ENCODE measurements at places on chromosomes 12 and 14.
A peak's percentile ranks its signal among the peaks of the same experiment; 100 is the strongest.

GRCh38 chr14:20492486-20492885 lies 12.9 kb upstream of the RNASE10 start:
- no peak for DNase-seq

DNA sequence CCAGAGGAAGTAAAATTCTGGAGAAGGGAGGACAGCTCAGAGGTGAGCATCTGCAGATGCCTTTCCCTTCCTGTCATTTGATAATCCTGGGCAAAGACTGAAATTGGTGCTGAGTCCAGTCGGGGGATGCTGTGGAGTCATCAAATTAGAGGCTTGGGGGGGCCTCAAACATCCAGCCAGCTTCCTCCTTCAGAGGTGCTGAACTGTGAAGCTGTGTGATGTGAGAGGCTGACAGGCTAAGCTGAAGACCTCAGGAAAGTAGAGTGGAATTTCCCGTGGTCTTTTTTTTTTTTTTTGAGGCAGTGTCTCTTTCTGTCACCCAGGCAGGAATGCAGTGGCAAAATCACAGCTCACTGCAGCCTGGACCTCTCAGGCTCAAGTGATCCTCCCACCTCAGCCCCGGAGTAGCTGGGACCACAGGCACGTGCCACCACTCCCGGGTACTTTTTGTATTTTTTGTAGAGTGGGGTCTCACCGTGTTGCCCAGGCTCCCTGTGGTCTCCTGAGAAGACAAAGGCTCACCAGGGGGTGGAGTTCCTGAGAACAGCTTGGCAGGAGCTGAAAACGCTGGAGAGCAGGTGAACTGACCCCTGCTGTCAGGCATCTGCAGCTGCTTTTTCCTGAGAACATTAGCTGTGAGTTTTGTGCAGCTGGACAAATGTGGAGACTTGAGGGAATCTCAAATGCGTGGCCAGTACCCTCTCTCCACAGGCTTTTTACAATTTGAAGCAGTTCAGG lies 6.1 kb upstream of the TCL1B start:
- peak; percentile 56 for DNase-seq

DNA sequence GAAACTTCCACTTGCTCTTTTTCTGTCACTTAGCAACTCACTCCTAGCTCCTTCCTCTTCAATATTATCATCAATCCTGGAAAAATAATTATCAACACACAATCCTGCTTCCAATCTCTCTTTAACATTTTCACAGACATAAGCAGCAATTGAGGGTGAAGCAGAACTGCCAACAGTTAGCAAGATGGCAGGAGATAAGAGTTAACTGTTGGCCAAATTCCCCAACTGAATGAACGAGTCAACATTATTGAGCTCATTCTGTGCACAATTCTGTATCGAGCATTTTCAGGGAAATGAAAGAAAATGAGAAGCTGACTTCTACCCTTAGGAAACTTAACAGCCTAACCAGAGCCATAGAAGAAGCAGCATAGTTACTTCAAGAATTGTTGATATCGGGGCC lies 152.0 kb downstream of the KCNA5 start:
- DNase-seq, result no peak

GRCh38 chr14:66610154-66610563 lies 102.2 kb downstream of the GPHN start:
- DNase-seq, result no peak

DNA sequence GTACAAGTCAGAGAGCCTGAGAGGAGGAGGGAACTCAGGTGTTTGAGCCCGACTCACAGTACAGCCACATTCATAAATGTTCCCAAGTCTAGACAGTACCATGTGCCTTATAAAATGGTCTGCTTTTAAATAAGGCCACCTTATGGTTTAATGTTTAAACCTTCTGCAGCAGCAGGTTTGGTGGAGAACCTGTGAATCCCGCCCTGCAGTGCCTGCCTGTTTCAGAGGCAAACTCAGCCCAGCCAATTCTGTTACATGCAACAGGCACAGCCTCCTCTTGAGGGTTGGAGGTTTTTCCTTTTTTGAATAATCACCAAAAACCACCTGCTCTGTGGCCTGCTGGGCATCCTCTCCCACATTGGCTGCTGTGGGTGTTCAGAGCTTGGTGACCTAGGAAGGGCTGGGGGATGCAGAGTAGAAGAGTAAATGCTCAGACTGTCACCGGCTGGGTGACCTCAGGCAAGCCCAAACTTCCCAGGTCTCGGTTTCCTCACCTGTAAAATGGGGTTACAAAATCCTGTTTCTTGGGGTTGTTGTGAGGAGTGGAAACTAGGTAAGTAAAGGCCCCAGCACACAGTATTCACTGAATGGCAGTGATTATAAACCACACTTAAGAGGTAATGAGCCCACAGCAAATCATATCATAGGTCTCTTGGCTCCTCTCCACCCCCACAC lies 28.0 kb downstream of the NUAK1 start:
- DNase-seq, result no peak

- DNase-seq, result no peak
Observed at GRCh38 chr12:71703206-71703605, 17.3 kb downstream of the TMEM19 start.

DNA sequence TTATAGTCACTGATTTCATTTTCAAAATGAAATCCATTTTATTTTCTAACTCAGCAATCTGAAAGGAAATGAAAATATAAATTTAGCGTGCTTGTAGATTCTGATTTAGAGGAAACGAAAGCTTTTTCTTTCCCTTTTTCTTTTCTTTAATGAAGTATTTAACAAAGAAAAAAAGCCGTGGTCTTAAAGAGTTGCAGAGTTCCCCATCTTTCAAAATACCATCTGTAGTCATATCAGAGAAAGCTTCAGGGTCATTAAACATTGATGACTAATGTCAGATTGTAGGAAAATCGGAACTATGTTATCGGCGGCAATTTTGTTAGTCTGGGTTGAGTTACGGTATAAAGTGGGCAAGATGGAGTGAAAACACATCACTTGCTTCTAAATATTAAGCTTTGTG lies 32.3 kb downstream of the DRAM1 start:
- DNase-seq, result no peak

DNA sequence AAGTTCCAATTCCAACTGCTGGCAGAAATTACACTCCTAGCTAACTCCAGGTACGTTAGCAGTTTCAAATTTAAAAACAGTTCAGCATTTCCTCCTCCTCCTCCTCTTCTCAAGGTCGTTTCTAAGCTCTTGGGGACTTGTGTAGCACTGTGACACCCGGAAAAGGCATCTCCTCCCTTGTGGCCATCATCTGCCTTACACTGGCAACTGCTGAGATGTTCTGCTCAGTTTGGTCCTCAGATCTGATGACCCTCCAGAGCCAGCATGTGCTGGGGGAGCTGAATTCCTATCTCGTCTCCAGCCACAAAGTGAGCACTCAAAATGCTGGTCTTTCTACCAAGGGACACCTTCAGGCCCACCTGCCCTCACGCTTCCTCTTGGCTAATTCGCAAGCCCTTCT lies 43.5 kb upstream of the CDKN3 start:
- no peak for DNase-seq

DNA sequence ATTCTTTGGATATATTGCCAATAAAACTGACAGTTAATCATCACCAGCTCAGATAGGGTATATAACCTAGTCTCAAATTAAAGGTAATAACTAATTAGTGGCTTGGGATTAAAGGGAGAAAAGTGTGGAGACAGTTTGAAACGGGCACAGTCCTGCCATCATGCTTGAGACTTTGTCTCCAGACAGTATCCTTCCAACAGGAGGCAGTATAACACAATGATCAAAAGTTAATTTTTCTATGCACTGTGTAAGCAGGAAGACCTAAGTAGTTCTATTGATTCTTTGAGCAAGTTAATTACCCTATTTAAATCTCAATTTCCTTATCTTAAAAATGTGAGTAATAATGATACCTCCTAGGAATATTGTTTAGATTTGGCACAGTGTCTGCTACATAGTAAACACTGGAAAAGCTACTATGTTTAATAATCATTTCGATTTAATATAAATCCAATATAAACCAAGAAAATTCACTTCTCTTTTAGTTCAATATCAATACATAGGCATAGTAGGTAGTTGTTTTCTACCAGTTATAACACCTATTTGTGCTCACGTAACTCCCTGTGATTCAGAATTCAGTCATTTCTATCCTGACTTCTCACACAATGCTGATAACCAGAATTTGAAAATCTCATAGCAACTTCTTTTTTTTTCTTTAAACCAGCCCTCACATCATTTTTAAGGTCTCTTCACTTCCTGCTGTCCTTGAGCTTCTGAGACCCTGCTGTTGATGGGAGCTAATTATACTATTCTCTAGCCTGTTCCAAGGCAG lies 53.7 kb downstream of the GALNT4 start:
- peak; percentile 12 for DNase-seq

GRCh38 chr14:53011053-53011462 lies 60.2 kb upstream of the FERMT2 start:
- DNase-seq, result no peak

- no peak for DNase-seq
Observed at GRCh38 chr14:97946641-97947040, 1149.5 kb downstream of the VRK1 start.

GRCh38 chr14:102796661-102797190 lies 19.5 kb downstream of the TRAF3 start:
- no peak for DNase-seq

GRCh38 chr12:94586589-94587259 lies 63.6 kb downstream of the TMCC3 start:
- DNase-seq, result no peak

Measured in HuH-7.5 (cell line).